ENCODE measurements at places on chromosomes 16 and 17. TPM values are rescaled to one million over a fixed set of nuclear protein-coding genes. Genes with fewer than 3 reads are reported as not detected.
A peak's percentile ranks its signal among the peaks of the same experiment; 100 is the strongest.

DNA sequence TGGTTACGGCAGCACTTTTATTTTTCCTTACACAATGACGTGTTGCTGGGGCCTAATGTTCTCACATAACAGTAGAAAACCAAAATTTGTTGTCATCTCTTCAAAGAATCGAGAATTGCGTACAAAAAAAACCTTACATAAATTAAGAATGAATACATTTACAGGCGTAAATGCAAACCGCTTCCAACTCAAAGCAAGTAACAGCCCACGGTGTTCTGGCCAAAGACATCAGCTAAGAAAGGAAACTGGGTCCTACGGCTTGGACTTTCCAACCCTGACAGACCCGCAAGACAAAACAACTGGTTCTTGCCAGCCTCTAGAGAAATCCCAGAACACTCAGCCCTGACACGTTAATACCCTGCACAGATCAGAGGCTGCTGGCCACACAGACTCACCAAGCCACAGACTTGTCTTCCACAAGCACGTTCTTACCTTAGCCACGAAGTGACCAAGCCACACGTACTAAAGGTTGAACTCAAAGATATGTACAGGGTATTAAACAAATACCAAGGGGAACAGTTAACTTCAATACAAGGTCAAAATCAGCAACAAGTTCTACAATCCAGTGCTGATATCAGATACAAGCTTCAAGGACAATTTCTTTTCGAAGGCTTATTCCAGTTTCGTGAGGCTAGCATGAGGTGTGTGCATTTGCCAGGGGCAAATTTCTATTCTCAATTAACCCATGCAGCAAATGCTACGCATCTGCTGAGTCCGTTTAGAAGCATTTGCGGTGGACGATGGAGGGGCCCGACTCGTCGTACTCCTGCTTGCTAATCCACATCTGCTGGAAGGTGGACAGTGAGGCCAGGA lies 2.4 kb downstream of the ACTG1 start:
- DNase-seq: peak; percentile 55

- no peak for DNase-seq
These were observed 3.6 kb downstream of the CDH16 start for GRCh38 chr16:66915041-66915440.

DNA sequence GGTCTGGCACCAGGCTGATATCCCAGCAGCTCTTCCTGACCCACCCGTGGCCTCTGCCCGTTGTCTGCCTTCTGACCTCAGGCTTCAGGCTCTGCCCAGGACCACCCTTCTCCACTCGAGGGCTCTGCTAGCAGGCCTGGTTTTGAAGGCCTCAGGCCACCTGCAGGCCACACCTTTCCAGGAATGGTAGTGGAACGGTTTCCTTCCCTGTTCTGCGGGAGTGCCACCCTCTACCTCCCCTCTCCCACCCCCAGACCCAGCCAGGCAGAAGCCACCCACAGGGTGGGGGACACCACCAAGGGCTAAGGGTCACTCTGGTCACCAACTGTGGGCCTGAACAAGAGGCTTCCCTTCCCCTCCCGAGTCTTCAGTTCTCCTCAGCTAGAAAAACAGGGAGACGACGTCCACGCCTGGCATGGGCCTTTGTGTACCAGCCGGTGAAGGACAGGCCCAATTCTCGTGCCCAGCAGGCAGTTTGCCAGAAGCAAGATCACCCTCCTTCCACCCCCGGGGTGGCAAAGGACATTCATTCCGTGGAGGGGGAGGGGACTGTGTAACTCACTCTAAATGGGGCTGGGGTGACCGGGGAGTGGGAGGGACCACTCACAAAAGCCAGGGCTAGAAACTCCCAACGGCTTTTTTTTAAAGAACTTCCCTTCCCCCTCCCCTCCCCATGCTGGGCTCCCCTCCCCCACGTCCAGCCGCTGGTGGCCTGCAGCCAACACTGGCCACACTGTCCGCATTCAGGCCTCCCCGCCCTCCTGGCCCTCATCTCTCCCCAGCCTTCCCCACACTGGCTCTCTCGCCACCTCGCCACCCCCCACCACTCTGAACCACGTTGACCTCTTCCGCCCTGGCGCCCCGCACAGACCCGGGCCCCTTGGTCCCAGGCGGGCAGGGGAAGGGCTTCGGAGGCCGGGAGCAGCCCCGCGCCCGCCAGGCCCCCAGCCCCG lies 7.7 kb downstream of the CBX4 start:
- peak; percentile 17 for DNase-seq

Gene TP53TG3F
- not detected for total RNA-seq

GRCh38 chr17:74343526-74344284 lies 17.7 kb downstream of the KIF19 start:
- no peak for DNase-seq

Gene LLGL1
- total RNA-seq: 40.7 TPM

- no peak for DNase-seq
These were observed 70.7 kb downstream of the CLEC16A start for GRCh38 chr16:11015076-11015475.

- no peak for DNase-seq
These were observed 115.0 kb upstream of the CIBAR2 start for GRCh38 chr16:85227084-85227945.

GRCh38 chr16:24352746-24353145 lies 96.6 kb downstream of the CACNG3 start:
- DNase-seq: no peak

- DNase-seq: no peak
These were observed 80.6 kb downstream of the AMFR start for GRCh38 chr16:56344518-56345405.

GRCh38 chr16:73050201-73051099 lies 2.5 kb upstream of the ZFHX3 start:
- DNase-seq: peak; percentile 32

DNA sequence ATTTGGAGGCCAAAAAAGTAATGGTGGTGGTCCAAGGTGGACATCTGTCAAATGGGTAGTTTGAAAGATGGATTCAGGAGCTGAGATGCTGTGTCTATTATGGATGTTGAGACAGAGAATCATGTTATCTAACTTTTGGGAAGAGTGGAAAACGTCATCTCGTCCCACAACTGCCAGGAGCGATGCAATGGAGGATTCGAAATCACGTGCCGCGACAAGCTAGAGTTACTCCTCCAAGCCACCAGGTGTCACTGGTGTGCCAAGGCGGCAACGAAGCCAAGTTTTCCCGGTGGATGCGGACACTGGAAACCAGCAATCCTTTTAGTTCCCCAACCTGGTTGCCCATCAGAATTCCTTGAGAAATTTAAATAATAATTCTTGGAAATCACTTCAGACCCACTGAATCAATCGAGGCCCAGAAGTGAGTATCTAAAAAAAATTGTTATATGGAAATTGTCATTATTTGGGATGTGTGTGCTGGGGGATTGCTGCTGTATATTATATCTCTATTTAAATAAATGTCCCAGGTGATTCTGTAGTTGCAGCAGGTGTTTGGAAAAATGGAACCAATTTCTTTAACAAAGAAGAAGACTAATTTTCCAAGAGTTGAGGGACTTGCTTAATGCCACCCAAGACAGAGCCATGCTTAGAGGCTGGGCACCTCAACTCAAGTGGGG lies 206.1 kb downstream of the HAPSTR1 start:
- peak; percentile 1 for DNase-seq

DNA sequence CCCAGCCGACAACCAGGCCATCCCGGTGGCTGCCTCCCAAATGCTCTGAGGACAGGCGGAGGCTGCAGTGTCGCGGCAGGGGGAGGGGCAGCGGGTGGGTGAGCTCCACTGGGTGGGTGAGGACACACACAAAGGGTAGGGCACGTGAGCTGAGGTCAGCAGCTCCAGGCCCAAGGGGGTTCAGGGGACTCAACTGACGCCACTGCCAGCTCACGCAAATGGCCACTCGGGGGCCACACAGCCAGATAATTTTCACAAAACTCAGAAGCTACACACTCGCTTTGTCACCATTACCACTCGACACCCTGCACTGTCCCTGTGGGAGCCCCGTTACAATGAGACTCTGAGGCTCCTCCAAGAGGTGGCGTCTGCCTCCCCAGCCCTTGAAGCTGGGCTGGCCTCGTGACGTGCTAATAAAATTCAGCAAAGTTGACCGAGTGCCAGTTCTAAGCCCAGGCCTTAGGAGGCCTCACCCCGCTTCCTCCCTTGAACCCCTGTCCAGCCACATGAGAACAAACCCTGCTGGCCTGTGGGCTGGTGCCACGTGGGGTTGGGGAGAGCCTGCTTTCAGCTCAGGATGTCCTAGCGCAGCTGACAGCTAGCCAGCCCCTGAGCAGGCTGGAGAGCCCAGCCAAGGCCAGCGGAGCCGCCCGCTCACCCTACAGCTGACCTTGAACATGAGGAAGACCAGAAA lies 56.9 kb downstream of the RMI2 start:
- no peak for DNase-seq

Gene RGS9
- 2.5 TPM for total RNA-seq

DNA sequence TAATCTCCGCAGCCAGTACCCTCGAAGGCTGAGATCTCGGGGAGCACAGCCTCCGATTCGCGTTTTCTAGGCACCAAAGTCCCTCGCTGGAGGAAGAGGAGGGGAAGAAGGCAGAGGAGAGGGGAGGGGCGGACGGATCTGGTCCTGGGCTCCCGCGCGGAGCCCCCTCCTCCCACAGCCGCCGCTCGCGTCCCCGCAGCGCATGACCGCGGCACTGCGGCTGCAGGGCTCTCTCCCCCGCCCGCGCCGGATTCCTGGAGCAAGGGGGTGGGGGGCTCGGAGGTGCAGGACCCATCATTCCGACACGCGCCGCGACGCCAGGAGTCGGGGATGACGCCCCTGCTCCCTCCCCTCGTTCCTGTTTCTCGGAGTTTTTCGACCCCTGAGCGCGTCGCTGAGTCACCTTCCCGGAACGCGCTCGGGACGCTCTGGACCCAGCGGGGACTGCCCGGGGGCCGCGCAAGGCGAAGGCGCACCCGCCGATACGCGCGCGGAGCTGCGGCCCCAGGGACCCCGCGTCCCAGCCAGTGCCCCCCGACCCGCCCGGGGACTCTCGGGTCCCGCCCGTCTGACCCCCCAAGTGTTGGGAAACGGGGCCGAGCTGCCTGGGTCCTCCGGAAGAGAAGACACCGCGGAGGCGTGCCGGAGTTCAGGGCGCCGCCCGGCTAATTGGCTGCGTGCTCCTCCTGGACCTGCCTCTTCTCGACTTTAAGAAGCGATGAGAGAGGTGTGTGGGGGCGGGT lies 1.4 kb upstream of the SPHK1 start:
- peak; percentile 63 for DNase-seq

DNA sequence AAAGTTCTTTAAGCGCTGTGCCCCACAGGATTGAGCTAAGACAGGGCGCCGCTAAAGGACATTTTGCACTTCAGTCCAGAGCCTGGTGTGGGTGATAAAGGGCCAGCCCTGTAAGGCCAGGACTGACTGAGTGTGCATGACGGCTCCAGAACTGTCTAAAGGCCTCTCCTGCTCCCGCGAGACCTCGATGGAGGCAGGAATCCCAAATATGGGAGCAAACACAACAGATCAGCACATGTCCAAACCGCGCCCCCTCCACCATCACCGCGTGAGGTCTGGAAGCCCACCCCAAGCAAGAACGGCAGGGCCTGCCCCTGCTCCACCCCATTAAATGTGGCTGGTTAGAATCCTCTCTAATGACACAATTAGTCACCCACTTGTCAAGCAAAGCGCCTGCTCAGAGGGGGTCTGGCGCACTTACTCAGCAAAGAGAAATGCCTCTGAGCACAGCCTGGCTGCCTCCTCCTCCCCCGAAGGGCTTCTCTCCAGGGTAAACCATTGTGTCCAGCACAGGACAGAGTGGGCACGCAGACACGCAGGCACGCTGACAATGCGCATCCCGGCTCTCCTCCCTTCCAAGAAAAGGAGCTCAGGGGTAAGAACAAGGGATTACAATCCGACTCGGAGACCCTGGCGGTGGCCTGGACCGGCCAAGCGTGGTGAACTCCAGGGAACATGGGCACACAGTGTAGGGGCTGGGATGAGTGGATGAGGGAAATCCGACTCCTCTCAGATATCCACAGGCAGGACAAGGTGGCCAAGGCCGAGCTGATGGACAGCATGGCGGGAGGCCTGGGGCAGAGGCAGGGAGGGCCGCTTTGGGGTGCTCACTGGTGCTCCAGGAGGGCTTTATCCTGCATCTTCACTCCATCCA lies 1.5 kb downstream of the MXRA7 start:
- peak; percentile 98 for DNase-seq

DNA sequence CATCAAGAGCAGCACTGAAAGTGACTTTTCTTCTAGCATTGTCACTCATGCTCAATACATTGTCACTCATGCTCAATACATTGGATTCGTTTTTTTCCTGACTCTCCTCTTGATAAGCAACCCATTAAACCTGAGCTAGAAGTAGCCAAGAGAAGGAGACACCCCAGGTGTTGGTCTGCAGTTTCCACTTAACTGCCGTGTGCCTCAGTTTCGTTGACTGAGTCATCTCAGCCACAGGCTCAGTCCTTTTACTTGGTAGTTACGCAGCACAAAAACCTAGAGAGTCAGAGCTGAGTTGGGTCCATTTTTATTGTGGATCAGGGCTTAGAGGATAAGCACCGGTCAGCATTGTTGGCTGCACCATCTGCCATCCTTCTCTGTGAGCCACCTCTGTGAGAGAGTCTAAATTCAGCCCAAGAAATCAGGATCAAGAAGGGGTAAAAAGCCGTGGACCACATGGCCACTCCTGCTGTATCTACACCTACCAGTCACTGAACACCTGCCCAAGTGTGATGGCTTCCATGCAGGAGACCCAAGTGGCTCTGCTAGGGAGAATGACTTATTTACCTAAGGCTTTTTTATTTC lies 11.3 kb downstream of the GINS2 start:
- no peak for DNase-seq

- no peak for DNase-seq
These were observed 218.1 kb downstream of the CDH11 start for GRCh38 chr16:64903770-64904169.

- DNase-seq: no peak
These were observed 225.6 kb upstream of the HSBP1 start for GRCh38 chr16:83581994-83582747.

- DNase-seq: no peak
These were observed 741 bp upstream of the GRB2 start for GRCh38 chr17:75406222-75406615.

Gene SUZ12
- 36.2 TPM for total RNA-seq

Measured in fibroblast of the aortic adventitia (primary cell).